LHCN-M2 (cell line): ENCODE measurements at places on chromosomes 3 and 15.
A peak's percentile ranks its signal among the peaks of the same experiment; 100 is the strongest.

- no peak for DNase-seq
Observed at GRCh38 chr15:82986442-82986780, 401 bp downstream of the RAMAC start.

GRCh38 chr3:29695643-29696198, 414.9 kb downstream of the RBMS3 start:
- DNase-seq = peak; percentile 74

DNA sequence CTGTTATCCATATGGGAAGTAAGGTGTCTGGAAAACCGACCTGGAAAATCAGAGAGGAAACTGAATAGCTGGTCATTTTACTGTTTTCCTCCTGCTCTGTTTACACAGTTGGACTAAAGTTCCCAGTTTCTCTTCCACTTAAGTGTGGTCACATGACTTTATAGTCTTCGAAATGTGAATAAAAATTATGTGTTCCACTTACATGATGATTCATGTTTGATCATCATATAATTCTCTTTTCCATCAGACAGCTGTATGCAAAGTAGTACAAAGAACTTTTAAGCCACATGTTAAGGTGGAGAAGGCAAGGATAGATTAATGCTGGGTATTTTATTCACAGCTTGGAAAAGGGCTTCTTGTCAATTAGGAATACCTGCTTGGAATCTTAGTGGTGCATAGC, 525.5 kb upstream of the BCHE start:
- no peak for DNase-seq

DNA sequence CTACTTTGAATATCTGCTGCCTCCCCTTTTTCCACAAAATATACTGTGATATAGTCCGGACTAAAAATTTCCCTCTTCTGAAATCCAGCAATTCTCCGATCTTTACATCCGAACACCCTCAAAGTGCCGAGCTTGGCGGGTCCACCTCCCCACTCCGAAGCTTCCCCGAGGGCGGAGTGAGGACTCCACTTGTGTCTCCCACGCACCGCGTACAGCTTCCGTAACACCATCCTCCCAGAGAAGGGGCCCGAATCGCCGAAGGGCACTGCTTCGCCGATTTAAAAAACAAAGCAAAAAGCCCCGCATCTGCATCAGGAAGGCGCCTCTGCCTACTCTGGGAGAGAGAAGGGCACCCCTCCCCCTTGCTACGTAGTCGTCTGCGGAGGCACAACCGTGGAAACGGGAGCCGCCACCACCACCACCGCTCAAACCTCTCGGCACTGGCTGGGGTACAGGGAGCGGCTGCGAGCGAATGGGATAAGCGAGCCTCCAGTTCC, 551 bp downstream of the NCBP2 start:
- DNase-seq = no peak

- DNase-seq = no peak
Observed at GRCh38 chr15:33517944-33518343, 207.2 kb downstream of the RYR3 start.

DNA sequence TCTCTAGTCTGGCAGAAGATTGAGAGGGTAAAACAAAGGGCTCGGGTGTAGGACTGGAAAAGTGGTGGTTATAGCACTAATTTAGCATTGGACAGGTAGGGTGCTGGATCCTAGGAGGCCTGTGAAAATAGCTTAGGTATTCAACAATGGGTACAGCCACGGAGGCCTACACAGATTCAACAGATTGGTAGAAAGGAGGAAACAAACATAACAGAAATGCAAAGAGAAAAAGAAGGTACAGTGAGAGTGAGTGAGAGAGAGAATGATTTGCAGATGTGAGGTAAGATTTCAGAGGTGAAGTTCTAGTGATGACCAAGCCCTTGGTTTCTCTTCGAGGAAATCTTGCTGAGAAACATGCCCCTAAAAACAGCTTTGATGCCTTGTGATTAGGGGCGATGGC, 37.9 kb downstream of the ADIPOQ start:
- DNase-seq = no peak

DNA sequence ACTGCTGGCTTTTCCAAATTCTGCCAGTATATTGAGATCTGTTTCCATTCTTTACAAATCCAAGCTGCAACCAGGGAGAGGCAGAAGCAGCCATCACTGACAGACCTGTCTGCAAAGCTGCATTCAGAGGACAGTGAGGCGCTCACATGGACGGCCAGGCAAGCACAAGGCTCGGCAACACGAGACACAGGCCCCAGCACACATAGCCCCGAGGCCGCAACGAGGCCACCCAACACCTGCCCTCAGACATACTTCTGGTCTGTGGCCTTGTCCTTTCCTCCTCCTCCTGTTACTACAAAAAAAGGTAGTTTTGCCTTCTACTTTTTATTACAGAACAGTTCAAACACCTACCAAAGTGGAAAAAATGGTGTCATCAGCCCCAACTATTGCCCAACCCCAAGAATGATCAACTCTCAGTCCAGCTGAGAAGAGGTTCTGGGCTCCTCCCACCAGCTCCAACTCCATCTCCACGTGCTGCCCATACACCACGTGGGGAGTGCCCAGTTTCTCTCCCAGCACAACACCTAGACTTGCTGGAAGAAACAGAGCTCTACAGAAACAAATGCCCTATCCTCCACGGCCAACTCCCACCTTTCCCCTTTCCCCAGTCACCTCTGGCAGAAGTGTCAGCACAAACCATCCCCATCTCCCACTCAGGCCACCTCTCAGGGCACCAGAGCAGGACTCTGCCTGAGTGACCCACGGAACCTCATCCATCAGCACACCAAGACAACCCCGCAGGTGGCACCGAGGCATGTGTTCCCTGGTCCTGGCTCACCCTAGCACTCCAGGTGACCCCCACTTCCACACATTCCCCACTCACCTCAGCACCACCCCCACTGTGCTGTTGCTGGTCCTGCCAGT, 7.4 kb downstream of the ZXDC start:
- no peak for DNase-seq

GRCh38 chr3:142228964-142229363, 3.6 kb upstream of the GK5 start:
- DNase-seq = no peak

DNA sequence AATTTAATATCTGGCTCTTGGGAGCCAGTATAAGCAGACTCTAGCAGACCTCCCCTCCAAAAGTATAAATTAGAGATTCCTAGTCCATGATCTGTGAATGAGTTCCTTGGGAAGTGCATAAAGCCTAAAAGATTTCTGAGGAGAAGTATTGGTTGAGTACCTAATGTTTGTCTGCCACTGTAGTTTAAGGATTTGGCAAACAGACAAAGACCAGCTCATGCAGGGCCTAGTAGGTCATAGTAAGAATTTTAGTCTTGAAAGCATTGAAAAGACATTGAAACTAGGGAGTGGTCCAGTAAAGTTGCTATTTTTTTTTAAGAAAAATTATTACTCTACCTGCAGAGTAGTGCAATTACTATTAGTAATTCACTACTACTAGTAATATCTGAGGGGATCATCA, 67.5 kb downstream of the SPRED1 start:
- DNase-seq = peak; percentile 8

DNA sequence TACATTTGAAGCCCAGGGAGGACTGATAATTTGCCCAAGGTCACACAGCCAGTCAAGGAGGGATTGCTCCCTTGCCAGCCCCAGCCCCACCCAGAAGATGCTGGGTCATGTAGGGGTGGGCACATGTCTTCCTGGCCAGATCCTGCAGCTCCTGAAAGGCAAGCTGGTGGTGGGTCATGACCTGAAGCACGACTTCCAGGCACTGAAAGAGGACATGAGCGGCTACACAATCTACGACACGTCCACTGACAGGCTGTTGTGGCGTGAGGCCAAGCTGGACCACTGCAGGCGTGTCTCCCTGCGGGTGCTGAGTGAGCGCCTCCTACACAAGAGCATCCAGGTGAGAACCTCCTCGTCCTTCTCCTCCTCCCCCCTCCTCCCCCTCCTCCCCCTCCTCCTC, 13.2 kb downstream of the ISG20 start:
- no peak for DNase-seq

DNA sequence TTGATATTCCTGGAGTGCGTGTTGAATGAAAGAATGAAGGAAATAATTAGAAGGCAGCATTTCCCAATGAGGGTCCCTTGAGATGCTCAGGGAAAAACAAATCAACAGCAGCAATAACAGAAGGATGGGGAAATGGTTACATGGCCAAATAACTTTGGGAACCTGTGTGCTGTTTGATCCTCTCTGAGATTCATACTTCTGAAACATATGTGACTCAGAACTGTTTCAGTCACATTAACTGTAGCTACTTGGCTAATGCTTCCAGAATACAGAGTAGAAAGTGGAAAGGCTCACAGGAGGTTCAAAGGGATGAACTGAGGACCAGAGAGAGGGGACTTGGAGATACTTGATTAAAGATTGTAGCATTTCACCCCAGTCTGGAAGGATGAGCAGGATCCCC, 258.2 kb downstream of the SLCO3A1 start:
- no peak for DNase-seq

GRCh38 chr3:119555309-119555735, 4.1 kb downstream of the CD80 start:
- DNase-seq = no peak

- DNase-seq = no peak
Observed at GRCh38 chr15:67198157-67198754, 56.2 kb downstream of the AAGAB start.

DNA sequence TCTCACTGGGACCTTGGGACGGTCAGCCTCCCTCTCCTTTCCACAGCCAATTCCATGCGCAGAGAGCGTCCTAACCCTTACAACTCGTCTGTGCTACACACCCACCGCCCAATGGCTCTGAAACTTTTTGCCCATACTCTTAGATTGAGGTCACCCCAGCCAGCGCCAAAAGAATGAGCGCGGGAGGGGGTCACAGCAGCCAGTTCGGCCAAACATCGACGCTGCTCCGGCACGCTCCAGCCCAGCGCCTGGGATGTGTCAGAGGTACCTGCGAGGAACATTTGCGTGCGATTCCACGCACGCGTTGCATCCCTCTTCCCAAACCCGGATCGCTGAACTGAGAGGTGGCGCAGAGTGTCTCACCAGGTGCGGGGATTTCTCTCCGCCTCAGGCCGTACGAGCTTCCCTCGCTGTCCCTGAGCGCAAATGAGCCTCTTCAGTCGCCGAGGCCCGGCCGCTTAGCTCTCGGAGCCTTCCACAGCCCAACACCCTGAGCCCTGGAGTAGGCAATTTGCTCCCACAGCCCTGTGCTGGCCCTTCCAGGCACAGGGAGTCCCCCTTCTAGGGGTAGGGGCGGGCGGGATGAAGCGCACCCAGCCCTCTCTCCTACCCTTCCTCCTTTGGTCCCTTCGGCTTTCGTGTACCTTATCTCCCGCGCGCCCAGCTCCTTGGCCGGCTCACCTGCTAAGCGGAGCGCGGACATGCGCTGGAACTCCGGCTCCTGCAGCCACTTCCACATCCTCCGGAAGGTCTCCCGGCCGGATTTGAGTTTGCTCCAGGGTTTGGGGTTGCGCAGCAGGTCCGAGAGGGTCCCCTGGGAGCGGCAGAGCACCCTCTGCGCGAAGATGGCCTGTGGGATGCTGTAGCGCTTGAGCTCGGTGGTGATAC, 1.8 kb downstream of the ONECUT1 start:
- no peak for DNase-seq

DNA sequence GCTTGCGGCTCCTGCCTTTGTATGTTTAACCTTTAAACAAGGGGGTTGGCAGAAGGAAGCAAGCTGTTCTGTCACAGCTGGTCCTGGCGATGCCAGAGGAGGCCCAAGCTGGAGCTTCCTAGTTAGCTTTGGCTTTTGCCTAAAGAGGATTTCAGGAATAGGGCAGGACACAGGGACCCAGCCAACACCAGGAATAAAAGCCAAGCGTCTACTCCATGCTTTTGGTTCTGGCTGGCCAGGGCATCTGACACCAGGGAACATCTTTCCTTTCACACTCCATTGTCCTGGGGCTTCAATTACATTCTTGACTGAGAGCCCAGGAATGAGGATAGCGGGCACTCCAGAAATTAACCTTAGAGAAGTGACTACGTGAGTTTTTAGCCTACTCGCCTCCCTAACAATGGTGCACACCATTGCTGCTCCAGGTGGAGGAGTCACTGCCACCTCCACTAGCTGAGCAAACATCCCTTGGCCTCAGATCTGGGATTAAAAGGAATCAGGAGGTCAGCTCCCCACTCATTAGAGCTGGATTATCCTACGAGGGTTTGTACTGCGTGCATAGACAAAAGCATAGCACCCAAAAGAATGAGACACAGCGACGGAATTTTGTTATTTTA, 38.2 kb downstream of the TPM1 start:
- DNase-seq = no peak

GRCh38 chr15:36491912-36492311, 87.5 kb upstream of the CDIN1 start:
- no peak for DNase-seq

DNA sequence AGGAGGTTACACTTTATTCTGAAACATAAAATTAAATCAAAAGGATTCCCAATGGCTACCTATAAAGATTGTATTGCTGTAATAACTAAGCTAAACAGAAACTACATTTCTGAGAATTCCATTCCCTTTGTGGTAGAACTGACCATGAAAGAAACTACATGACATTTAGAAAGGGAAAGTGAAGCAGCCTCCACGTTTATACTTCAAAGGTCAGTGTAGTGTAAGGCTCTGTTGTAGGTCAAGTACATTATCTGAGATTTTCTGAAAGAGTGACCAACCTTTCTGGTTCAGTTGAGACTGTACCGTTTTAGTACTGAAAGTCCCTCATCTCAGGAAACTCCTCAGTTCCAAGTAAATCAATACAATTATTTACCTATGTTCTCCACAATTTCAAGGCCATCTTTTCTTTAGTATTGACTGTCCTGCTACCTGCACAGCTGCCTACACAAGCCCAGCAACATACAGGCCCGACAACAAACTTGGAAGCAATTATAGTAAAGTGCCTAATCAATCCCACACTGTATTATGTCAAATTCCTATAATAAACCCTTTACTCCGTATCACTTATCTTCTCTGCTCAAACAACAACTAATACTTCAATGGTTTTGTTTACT, 343.0 kb downstream of the PLOD2 start:
- no peak for DNase-seq

- peak; percentile 88 for DNase-seq
Observed at GRCh38 chr3:70982700-70983140, 600.8 kb downstream of the FOXP1 start.

DNA sequence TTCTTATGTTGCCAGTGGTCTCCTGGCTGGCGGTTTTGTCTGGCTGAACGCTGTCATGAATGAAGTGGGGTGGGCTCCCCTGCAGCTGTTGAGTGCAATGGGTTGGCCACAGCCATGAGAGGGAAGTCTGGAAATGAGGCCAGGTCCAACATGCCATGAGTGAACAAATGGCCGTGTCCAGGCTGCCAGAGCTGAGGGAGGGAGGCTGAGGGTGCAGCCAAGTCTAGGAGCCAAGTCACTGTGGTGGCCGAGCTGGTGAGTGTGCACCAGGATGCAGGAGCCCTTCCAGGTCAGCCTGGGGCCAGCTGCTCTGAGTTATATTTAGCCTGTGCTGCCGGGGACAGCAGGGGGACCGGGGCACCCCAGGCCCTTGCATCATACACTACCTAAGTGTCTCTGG, 24.7 kb upstream of the PRR23E start:
- DNase-seq = no peak

DNA sequence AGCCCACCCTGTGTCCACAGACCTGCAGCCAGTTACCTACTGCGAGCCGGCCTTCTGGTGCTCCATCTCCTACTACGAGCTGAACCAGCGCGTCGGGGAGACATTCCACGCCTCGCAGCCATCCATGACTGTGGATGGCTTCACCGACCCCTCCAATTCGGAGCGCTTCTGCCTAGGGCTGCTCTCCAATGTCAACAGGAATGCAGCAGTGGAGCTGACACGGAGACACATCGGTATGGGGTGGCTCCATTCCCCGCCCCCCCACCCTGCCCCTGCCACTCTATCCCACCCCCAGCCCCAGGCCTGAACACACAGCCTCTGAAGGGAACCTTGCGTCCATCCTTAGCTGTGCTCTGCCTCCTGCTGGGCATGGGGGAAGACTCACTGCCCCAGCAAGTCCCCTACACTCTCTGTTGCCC, 73.2 kb downstream of the AAGAB start:
- no peak for DNase-seq
